Smooth muscle cell of the brain vasculature (primary cell): ENCODE measurements at places on chromosomes 7 and 10.

DNA sequence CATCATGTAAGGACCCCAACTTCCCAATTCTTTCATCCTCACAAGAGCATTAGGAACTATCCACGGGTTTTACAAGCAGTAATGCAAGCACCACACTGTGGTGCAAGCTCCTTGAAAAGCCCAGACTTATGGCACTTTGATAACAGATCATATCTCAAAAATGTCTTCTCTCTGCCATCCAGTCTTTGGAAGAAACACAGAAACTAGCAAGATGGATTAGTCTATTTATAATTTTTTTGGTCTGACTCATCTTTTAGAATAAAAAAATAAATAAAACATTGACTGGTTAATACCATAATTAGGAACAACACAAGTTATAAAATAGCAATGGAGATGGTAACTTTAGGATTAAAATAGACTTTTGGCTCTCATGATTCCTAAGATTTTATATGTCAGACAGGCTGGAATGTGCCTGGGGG lies 49.0 kb upstream of the CALD1 start:
- DNase-seq = no peak

GRCh38 chr10:126661841-126662515 lies 8.5 kb downstream of the C10orf90 start:
- no peak for DNase-seq

DNA sequence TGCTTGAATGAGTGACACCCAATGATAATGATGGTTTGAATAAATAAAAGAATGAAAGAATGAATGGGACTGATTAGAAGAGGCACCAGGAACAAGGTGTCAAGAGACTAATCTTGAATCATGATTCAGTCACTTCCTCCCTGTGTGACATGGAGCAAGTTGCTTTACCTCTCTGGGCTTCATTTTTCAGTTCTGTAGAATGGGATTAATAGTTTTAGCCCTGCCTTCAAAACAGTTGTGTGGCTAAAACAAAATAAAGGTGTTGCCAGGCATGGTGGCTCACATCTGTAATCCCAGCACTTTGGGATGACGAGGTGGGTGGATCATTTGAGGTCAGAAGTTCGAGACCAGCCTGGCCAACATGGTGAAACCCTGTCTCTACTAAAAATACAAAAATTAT lies 37.6 kb downstream of the MYL10 start:
- DNase-seq = no peak

DNA sequence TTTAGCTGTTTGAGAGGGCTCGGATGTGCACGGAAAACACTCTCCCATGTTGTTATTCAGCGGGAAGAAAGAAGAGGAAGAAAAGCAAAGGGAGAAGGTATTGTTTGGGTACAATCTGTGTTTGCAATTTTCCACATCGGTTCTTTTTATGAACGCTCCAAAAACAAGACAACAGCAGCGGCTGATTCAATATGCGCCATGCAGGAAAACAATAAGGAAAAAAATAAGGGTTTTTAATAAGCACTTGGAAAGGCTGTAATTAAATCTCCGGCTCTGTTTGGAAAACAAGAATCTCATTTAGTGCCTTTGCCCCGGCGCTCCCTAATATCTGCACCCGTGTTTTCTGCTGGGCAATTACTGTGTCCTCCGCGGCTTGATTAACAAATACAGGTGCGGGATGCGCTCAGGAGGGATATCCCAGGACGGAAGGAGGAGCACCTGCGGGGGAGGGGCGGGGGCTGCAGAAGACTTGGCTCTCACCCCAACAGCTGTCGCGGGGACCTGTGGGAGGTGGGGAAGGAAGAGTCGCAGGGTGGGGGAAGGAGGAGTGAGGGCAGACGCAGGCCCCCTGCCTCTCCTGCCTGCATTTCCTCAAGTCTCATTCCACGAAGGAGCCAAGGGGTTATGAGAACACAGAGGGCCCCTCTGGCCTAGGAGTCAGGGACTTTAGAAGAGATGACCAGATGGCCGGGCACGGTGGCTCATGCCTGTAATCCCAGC lies 181.5 kb upstream of the PODXL start:
- no peak for DNase-seq

GRCh38 chr7:2750004-2750407 lies 62.0 kb downstream of the AMZ1 start:
- no peak for DNase-seq

GRCh38 chr7:108528183-108528712 lies 2.3 kb upstream of the PNPLA8 start:
- no peak for DNase-seq

DNA sequence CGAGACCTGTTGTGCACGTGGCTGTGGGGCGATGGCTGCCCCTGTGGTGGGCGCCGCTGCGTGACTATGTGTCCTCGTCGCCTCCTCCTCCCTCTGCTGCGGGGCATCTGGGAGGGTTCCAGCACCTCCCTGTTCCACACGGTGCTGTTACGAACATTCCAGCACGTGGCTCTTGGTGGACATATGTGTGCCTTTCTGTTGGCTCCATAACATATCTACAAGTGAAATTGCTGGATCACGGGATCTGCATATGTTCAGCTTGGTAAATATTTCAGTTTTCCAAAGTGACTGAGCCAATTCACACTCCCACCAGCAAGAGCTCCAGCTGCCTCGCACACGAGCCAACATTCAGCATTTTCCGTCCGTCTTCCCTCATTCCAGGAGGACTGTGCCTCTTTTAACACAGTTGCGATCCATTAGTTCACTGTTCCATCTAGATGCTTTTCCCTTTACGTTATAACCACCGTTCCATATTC lies 25.1 kb downstream of the SNX8 start:
- DNase-seq = no peak

DNA sequence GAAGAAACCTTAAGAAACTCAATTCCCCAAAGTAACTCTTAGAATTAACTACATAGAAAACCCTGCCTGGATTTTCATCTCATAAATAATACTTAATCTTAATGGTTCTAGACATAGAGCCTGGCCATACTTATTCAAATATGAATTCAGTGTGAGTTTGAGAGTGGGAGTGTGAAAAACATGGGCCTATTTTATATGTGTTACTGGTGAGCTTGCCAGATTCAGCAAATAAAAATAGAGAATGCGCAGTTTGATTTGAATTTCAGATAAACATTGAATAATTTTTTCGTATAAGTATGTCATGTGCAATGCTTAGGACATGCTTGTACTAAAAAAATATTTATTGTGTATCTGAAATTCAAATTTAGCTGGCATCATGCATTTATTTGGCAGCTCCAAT lies 473.9 kb upstream of the FZD8 start:
- DNase-seq = no peak

DNA sequence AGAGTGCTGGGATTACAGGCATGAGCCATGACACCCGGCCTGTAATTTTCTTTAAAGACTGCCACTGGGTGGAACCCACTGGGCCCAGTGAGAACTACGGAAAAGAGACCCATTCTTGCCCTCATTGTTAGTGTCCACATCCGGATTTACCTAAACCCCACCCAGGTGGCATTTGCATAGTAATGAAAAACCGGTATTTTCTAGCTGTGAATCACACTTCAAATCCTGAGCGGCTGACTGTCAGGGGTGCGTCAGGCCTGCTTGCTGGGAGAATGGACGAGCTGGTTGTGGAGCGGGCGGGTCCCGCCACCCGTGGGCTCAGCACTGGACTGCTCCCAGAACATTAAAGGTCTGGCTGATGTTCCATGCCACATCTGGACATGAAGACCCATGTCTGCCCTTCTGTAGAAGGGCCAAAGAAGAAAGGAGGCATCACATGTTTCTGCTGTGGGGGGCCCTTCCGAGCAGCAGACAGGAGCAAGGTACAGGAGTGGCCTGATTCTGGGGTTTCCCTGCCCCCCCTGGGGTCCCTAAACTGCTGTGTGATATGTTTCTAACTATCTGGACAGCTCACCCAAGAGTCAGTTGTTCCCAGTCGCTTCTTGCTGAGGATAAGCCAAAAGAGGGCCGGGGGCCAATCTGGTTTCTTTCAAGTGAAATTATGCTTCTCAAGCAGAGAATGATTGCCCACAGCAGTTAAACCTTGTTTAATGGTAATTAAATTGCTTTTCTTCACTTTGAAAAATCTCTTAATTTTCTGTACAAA lies 46.4 kb downstream of the KIAA1217 start:
- DNase-seq = no peak

DNA sequence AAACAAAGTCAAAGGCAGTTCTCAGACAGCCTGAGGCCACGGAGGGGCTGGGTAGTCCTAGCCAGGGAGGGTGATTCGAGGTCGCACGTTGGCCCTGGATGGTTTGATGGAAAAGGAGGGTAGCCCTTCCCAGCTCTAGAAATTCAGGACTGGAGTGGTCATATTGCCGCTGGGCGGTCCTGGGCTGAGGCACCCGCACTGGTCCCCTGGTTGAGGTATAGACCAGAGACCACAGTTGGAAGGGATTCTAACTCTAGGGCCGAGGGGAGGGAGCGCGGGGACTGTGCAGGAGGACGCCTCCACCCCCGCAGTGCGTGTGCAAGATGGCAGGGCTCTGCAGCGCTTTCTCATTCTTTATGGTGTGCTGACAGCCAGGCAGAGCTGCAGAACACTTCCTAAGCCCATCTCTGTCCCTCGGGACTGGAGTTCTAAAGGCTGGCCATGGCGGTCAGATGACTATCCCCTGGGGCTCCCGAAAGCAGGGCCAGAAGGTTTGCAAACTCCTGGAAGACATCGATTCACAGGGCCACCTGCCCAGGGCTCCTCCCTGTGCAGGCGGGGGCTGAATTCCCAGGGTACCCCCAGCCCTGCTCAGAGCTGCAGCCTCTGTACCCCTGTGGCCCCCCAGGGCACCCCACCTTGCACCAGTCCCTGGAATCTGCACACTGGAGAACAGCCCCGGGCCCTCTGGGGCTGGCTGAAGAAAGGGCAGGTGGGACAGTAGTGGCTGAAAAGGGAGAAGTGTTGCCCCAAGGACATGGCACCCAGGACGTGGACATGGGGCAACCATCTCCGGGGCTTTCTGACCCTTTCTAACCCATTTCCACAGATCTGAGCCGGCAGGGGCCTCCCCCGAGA lies 51.0 kb upstream of the ELN start:
- no peak for DNase-seq

DNA sequence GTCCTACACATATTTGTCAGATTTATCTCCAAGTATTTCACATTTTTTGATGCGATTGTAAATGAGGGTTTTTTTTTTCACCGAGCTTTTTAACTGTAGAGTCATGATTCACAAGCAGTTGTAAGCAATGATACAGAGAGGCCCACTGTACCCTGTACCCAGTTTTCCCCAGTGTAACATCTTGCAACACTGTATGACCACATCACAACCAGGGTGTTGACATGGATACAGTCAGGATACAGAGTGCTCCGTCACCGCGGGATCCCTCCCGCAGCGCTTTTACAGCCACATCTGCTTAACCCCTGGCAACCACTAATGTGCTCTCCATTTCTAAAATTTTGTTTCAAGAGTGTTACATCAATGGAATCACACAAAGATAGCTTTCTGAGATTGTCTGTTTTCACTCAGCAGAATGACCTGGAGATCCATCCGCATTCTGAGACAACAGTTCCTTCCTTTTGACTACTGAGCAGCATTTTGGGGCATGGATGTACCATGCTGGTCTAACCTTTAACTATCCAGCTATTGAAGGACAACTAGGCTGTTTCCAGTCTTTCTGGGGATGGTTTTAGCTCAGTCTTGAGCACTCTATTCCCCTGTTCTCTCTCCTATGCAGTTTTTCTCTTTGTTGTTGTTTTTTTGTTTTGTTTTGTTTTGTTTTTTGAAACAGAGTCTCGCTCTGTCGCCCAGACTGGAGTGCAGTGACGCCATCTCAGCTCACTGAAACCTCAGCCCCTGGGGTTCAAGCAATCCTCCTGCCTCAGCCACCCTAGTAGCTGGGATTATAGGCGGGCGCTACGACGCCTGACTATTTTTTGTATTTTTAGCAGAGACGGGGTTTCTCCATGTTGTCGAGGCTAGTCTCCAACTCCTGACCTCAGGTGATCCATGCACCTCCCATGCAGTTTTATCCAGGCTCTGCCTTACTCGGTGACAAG lies 25.9 kb downstream of the GPRIN2 start:
- DNase-seq = peak; percentile 98

- no peak for DNase-seq
Measured at GRCh38 chr10:119602241-119603095, 5.7 kb upstream of the TIAL1 start.

DNA sequence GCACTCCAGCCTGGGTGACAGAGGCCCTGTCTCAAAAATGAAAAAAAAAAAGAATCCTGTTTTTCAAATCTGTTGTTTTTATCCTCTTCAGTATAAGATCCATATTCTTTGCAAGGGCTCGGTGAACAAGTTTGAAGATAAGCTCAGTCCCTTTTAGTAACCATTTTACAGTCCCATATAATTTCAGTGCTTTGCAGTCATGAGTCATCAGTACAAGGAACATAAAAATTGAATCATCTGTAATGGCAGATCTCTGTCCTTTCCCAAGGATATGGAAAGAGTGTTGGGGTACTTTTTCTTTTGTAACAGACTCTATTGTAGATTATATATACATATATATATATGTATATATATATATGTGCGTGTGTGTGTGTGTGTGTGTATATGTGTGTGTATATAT lies 52.2 kb upstream of the ZPBP start:
- no peak for DNase-seq

DNA sequence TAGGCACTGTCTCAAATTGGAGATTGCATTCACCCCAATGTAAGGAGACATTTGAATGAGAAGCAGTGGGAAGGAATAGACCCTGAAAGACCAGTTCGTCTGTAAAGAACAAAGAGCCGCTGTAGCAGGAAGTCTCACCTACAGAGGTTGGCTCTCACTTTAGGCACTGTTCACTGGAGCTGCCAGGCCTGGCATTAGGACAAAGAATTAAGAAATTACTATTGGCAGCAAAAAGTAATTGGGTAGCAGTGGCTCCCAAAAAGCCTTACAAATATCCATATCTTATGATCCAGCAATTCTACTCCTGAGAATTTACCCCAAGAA lies 10.5 kb upstream of the TEX36 start:
- no peak for DNase-seq

- DNase-seq = no peak
Measured at GRCh38 chr10:49242604-49243003, 54.4 kb upstream of the TMEM273 start.

DNA sequence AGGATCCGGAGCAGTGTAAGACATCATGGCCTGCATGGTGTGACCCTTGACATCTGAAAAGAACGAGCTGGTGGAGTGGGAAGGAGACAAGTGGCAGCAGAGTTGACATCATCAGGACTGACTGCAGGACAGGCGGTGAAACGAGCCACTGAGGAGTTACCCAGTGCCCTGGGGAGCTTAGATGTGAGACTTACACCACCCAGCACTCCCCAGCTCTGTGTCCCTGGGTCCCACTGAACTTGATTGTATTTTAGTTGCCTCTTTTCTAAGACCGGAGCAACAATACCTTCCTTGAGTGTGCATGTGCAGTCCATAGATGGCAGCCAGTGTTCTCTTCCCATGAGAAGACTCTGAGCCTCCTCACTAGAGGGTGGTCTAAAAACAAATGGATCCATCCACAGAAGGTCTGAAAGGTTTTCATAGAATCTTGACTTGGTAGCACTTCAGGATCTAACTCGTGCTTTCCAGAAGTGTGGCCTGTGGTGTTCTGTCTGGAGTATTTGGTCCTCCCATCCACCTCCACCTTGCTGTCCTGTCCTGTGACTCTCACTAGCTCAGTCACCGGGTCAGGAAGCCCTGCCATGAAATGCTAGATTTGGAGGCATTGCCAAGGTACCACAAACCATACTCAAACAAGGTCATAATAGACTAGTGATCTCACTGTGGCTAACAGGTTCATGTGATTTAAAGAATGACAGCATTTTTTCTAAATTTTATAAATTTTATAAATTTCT lies 59.0 kb downstream of the IKZF1 start:
- no peak for DNase-seq
